ENCODE measurements at places on chromosomes 12 and 14. TPM values are rescaled to one million over a fixed set of nuclear protein-coding genes. Genes with fewer than 3 reads are reported as not detected.

DNA sequence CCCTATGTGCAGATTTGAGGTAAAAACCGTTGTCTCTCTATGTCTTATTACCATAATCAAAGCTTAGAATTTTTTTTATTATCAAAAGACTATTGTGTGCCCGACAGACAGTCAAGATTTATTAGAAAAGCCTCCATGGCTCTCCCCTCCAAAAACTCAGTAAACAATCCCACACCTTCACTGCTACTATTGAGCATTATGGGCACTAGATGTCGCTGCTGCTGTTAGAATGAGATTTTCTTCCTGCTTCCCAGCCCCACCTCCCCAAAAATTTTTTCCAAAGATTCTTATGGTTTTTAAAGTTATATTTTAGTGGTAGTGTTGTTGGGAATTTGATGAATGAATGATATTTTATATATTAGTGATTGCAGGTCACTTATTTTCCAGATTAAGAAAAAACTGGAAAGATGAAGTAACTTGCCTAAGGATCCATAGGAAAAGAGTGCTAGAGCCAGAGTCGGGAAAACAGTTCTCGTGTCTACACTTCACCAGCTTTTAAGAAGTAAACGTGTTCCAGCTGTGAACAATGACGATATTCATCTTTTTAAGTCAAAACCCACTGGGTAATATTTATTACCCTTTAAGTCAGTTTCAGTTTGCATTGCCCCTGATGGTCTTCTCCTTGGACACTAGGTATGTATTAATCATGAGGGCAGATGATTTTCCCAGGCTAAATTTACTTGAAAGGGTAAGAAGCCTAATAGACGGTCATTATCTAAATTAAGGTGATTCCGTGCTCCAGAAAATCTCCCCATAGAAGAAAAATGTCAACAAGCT is 12.2 kb upstream of the FOXG1 start:
- DNase-seq: no peak

GRCh38 chr14:72685456-72685855 is 208.4 kb downstream of the DPF3 start:
- no peak for DNase-seq

DNA sequence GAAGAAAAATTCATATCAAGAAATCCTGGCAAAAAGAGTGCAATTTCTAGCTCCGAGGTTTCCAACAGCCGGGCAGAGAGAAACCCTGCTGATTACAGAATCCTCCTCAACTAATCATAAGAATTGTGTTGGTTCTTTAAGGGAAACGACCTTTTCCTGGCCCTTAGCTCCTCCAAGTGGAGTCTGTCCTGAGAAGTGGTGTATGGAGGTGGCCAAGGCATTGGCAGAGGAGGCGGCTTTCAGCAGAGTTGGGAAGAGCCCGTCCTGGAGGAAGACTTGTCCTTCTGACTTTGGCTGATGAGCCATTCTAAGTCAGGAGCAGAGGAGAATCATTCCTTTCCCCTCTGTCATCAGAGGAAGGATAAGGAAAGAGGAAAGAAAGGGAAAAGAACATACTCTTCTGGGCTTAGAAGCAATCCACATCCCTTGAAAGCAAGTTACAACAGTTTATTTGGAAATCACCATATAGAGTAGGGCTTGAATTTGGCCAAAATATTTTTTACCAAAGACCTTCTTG is 46.5 kb upstream of the PTCSC3 start:
- no peak for DNase-seq

DNA sequence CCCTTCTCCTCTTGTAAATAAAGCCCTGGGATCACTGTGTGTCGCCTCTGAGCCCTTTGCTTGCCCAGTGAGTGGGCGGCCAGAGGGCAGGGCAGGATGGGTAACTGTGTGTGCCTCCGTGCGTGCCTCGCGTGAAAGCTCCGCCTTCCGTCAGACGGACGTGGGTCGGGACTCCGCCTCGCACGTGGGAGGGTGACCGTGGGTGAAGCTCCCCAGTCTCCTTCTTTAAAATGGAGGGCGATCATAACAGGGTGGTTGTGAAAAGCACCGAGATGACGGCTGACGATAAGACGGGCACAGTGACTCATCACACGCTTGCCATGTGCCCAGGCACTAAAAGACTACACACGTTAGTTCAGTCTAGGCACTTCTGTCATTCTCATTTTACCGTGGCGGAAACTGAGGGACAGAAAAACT is 9.2 kb downstream of the PHB2 start:
- peak; percentile 76 for DNase-seq

GRCh38 chr14:49975276-49975675 is 82.4 kb downstream of the ARF6 start:
- DNase-seq: peak; percentile 72

DNA sequence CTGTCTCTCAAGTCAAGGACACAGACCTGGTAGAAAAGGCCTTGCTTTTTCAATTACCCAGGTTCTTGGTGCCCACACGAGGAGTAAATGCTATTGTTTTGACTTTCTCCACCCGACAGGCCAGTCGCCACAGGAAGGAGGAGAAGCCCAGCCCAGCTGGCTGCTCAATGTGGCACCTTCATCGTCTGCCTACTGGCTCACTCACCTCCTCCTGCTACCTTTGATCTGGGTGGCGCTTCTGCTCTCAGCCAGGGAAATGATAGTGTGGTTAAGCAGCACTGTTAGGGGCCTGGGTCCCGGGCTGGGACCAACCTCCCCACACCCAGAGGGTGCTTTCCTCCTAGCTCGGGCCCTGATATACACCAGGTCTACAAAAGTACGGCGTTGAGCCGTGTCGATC is 75.0 kb upstream of the FZD10 start:
- DNase-seq: no peak

GRCh38 chr14:95431199-95432143 is 85.0 kb downstream of the SYNE3 start:
- DNase-seq: peak; percentile 31

DNA sequence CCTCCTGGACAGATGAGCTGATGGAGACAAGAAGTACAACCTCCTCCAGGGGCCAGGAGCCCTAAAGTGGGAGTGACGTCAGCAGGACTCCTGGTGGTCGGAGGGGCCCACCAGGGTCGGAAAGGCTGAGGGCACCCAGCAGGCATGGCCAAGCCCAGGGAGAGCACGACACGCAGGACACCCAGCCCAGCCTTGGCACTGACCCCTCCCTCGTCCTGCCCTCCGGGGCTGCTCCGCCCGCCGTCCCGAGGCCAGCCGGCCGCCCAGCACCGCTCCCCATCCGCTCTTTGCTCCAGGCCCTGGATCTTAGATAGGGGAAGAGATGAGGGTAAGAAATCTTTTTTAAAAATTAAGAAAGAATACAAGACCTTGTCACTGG is 14.4 kb upstream of the RPLP0 start:
- DNase-seq: no peak

- DNase-seq: no peak
Measured at GRCh38 chr12:5210923-5211290, 167.2 kb downstream of the KCNA5 start.

- no peak for DNase-seq
Measured at GRCh38 chr14:24198814-24199524, 3.7 kb upstream of the TM9SF1 start.

GRCh38 chr14:38090506-38090905 is 117.2 kb upstream of the SSTR1 start:
- DNase-seq: no peak

- DNase-seq: no peak
Measured at GRCh38 chr14:63565448-63565847, 22.3 kb upstream of the PPP2R5E start.

Gene CLEC1A
- 0.50 TPM for total RNA-seq

Gene PAX9
- total RNA-seq: 5.2 TPM

Gene GLIPR1
- total RNA-seq: 42.0 TPM

Gene ZNF140
- total RNA-seq: 9.8 TPM

Gene CLEC2A
- total RNA-seq: not detected

Gene IAPP
- total RNA-seq: not detected
